ENCODE measurements at places on chromosomes 5 and 9.

GRCh38 chr9:126617823-126618165, 4.1 kb downstream of the LMX1B start:
- no peak for DNase-seq
- no peaks in the 10 kb centered on the region for H3K36me3 ChIP-seq
- H3K27me3 ChIP-seq: peaks cover 78% of the 10 kb centered on the region
- H3K4me1 ChIP-seq: peaks cover 4% of the 10 kb centered on the region

- H3K36me3 ChIP-seq: no peaks in the 10 kb centered on the region
- DNase-seq: no peak
- no peak overlapping the region for H3K4me3 ChIP-seq
- peaks cover 44% of the 10 kb centered on the region for H3K27me3 ChIP-seq
- H3K27ac ChIP-seq: no peak overlapping the region
Measured at GRCh38 chr5:176697267-176697933, 50.1 kb downstream of the TSPAN17 start.

- DNase-seq: no peak
- peak overlapping the region; percentile 99 for H3K27ac ChIP-seq
- peaks cover 36% of the 10 kb centered on the region for H3K4me1 ChIP-seq
- H3K27me3 ChIP-seq: no peaks in the 10 kb centered on the region
Measured at GRCh38 chr9:122263699-122264349, 816 bp downstream of the RBM18 start.

DNA sequence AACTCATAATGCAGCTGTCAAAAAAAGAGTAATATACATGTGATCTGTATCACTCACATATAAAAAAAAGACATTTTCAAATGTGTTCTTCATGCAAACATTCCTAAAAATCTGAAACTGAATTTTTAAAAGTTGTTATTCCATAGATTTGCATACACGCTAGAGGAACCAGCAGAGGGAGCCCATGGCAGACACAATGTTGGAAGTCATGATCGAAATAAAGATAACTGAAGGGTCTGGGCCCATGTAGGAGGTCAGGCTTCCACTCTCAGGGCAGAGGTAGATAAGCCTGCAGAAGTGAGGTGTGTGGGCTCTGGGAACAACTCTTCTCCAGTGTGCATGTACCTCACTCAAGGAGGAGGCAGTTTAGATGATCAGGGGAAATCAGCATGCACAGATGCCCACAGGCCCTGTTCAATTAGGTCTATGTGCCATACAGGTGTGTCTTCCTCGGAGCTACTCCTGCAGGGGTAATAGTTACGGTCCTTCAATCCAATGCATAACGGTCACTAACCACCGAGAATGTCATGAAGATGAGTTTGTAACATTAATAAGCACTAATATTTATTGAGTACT, 208.6 kb downstream of the EPB41L4A start:
- H3K4me1 ChIP-seq: no peaks in the 10 kb centered on the region
- H3K4me3 ChIP-seq: no peak overlapping the region
- peaks cover 6% of the 10 kb centered on the region for H3K27me3 ChIP-seq
- H3K27ac ChIP-seq: no peak overlapping the region
- no peaks in the 10 kb centered on the region for H3K36me3 ChIP-seq

- peaks cover 21% of the 10 kb centered on the region for H3K27me3 ChIP-seq
- H3K4me1 ChIP-seq: no peaks in the 10 kb centered on the region
- no peak overlapping the region for H3K27ac ChIP-seq
- DNase-seq: no peak
Measured at GRCh38 chr5:6471252-6471651, 22.6 kb downstream of the UBE2QL1 start.

DNA sequence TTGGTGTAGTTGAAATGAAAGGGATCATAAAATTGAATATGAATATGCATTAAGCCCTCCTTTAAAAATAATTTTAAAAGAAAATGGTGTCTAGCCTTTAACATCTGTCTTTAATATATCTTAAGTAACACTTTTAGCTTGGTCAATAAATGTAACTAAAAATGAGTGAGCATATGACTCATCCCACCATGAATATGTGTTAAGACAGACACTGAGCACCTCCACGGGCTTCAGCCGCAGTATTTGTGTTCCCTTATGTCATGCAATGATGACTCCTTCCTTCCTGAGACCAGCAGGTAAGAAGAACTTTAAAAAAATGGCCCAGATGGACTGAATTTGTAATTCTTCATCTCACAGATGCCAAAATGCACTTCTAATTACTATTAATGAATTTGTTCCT, 563.2 kb downstream of the NR2F1-AS1 start:
- no peaks in the 10 kb centered on the region for H3K27me3 ChIP-seq
- no peaks in the 10 kb centered on the region for H3K36me3 ChIP-seq

DNA sequence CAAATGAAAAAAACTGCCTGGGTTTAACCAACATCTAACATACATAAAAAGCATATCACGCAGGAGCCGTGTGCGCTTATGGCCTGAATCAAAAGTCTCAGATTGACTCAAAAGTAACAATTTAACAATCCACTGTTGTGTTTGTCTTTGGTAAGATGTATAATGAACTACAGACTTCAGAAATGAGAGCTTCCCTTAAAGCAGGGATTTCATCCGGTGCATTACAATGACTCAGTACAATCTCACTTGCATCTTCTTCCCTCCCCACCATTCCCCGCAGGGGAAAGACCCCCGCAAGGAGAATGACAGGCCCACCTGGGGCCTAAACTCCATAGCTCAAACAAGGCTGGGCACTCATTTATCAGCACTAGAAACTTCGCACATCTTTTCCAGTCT, 1.4 kb downstream of the ZFR start:
- H3K4me1 ChIP-seq: peaks cover 31% of the 10 kb centered on the region
- peaks cover 37% of the 10 kb centered on the region for H3K36me3 ChIP-seq
- peak; percentile 11 for DNase-seq
- peak overlapping the region; percentile 93 for H3K4me3 ChIP-seq
- H3K27me3 ChIP-seq: peaks cover 11% of the 10 kb centered on the region

GRCh38 chr5:170290498-170290897, 7.1 kb downstream of the LCP2 start:
- DNase-seq: no peak
- peaks cover 94% of the 10 kb centered on the region for H3K4me1 ChIP-seq
- peak overlapping the region; percentile 76 for H3K4me3 ChIP-seq
- H3K36me3 ChIP-seq: peaks cover 100% of the 10 kb centered on the region
- H3K27me3 ChIP-seq: no peaks in the 10 kb centered on the region
- H3K27ac ChIP-seq: peak overlapping the region; percentile 92

DNA sequence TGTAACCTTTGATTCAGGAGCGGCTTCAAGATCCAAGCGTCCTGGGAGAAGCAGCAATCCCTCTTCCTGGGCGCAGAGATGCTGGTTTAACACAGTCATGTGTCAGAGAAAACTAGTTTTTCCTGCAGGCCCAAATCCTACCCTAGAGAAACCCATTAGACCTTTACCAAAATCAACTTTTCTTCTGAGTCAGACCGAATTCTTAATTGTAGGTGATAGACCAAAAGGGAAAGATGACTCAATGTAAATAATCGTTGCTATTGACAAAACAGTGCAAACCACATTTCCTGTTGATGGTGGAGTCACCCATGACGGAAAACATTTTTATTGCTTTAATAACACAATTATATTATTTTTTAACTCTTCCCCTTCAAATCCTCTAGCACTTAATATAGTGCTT, 40.1 kb downstream of the SLC1A1 start:
- no peak overlapping the region for H3K27ac ChIP-seq
- peaks cover 4% of the 10 kb centered on the region for H3K4me1 ChIP-seq
- no peaks in the 10 kb centered on the region for H3K36me3 ChIP-seq
- DNase-seq: no peak
- H3K27me3 ChIP-seq: peaks cover 5% of the 10 kb centered on the region

DNA sequence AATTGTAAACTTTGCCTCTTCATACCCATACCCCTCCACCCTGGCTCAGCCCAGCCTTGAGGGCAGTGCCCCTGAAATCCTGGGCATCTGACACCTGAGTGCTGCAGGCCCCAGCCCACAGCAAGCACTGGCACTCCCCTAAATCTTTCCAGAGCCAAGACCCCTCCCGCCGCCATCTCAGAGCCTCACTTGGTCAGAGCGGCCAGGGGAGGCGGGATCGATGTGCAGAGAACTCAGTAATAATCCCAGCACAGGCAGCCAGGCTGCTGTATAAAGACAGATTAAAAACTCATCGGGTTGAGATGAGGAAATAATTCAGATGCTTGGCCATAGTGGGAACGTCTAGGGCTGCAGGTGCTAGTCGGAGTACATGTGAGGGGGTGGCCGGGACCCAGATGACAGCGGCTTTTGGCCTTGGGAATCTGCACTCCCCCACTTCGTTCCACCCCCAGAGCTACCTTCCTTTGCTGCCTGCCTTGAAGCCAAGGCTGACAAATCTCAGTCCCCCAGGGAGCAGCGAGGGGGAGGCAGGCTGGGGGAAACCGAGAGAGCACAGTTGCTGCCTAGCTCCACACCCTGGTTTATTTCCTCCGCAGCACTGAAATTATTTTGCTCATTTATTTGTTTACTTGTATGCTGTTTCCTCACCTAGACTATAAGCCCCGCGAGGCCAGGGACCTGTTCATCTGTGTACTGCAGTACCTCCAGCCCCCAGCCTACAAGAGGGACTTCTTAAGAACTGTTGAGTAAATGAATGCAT, 19.5 kb upstream of the ARAP3 start:
- peaks cover 10% of the 10 kb centered on the region for H3K4me1 ChIP-seq
- H3K27me3 ChIP-seq: peaks cover 36% of the 10 kb centered on the region
- DNase-seq: no peak
- H3K27ac ChIP-seq: no peak overlapping the region
- H3K36me3 ChIP-seq: no peaks in the 10 kb centered on the region

GRCh38 chr9:110599468-110599867, 19.9 kb upstream of the SVEP1 start:
- no peak overlapping the region for H3K4me3 ChIP-seq
- no peaks in the 10 kb centered on the region for H3K4me1 ChIP-seq
- H3K36me3 ChIP-seq: no peaks in the 10 kb centered on the region
- no peaks in the 10 kb centered on the region for H3K27me3 ChIP-seq
- no peak overlapping the region for H3K27ac ChIP-seq

GRCh38 chr9:37542895-37543294, 33.3 kb downstream of the FBXO10 start:
- H3K4me1 ChIP-seq: no peaks in the 10 kb centered on the region
- no peaks in the 10 kb centered on the region for H3K27me3 ChIP-seq
- DNase-seq: no peak
- H3K27ac ChIP-seq: no peak overlapping the region
- no peaks in the 10 kb centered on the region for H3K36me3 ChIP-seq
- no peak overlapping the region for H3K4me3 ChIP-seq

- H3K36me3 ChIP-seq: no peaks in the 10 kb centered on the region
- no peak for DNase-seq
- no peak overlapping the region for H3K4me3 ChIP-seq
- H3K27ac ChIP-seq: no peak overlapping the region
Measured at GRCh38 chr5:137283801-137284200, 215.3 kb downstream of the SPOCK1 start.

- no peak for DNase-seq
- H3K4me3 ChIP-seq: no peak overlapping the region
- H3K36me3 ChIP-seq: no peaks in the 10 kb centered on the region
- peaks cover 6% of the 10 kb centered on the region for H3K4me1 ChIP-seq
Measured at GRCh38 chr9:95206143-95206542, 111.4 kb downstream of the FANCC start.

DNA sequence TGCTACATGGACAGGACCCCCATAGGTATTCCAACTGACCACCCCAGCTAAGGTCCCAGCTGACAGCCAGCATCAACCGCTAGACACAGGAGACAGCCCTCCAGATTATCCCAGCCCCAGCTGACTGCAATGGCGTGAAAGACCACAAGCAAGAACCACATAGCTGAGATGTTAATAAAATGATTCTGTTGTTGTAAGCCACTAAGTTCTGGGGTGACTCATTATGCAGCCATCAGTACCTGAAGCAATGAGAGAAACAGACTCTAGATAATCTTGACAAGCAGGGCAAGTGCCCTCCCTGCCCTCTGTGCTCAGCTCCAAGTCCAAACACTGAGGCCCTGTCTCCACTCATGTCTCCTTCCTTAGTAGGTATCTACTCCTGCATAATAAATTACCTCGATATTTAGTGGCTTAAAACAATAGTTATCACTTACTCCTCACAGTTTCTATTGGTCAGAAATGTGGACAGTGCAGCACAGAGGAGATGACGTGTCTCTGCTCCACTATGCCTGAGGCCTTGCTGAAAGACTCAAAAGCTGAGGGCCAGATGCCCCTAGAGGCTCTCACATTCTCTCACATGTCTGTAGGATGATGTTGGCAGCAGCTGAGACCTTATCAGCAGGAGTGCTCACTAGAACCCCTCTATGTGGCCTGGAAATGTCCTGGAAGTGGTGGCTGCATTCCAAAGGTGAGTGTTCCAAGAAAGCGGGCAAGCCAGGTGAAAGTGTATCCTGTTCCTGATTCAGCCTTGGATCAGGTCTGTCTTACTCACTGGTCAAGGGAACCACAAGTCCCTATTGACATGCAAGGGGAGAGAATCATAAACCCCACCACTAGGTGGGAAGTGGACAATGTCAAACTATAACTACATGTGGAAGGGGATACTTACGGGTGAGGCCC, 2.5 kb downstream of the MGAT1 start:
- peak overlapping the region; percentile 58 for H3K27ac ChIP-seq
- peak overlapping the region; percentile 69 for H3K4me3 ChIP-seq
- H3K27me3 ChIP-seq: no peaks in the 10 kb centered on the region

Measured in activated T-helper 2 cell treated with anti-CD3 and anti-CD28 coated beads, Interferon-gamma antibody, Interleukin-2, Interleukin-4, amounts not matched to agents 10 μg/mL and 5 μg/mL and 100 μg/mL, durations not matched to agents 14 hours and 24 hours and 36 hours (primary cell).